ENCODE measurements at places on chromosomes 12 and 14.

GRCh38 chr14:70706177-70706576 is 64.5 kb downstream of the TTC9 start:
- no peak for DNase-seq

DNA sequence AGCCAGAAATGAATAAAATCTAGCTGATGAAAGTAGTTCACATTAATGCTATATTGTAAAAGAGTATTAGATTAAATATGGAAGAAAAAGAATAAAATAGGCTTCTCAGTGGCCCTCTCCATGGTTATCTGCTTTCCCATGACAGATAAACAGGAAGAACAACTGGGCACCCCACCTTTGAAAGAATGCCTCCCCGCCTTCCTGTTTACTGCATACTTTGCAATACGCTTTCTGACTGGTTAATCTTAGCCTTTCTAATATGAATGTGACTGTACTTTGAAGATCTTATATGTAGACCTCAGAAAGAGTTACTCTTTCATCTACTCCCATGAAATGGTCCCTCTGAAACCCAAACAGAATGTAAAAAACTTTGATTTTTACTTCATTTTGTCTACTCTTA is 34.1 kb upstream of the DAAM1 start:
- DNase-seq = no peak

DNA sequence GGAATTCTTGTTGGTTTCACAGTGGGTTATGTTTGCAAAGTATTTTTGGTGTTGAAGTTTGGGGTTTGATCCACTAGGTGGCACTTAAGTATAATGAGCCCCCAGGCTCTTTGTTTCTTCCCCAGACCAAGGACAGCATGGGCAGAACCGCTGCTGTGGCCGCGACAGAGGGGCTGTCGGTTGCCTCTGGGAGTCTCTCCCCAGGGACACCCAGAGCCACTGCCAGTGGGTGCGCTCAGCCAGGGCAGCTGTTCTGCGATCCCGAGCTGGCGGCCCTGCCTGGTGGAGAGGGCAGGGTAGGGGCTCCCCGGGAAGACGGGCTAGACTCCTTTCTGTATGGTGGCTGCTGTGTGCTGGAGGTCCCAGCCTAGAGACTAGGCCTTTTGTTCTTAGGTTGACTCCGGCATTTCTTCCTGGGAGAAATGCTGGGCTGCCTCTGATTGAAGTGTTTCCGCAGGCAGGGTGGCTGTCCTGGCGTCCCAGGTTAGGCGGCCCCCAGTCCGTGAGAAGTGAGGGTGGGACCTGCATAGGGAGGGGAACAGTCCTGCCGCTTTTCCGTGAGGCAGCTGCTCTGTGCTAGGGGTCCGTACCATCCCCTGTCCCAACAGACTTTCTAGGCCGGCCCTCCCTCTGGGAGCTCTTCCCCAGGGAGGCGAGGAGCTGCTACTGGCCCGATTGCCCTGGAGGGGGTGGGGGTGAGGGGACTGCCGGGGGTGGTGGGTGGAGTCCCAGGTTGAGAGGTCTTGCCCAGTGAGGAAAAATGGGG is 253.1 kb upstream of the PELI2 start:
- no peak for DNase-seq

GRCh38 chr12:50922820-50923219 is 29.5 kb upstream of the HIGD1C start:
- no peak for DNase-seq

DNA sequence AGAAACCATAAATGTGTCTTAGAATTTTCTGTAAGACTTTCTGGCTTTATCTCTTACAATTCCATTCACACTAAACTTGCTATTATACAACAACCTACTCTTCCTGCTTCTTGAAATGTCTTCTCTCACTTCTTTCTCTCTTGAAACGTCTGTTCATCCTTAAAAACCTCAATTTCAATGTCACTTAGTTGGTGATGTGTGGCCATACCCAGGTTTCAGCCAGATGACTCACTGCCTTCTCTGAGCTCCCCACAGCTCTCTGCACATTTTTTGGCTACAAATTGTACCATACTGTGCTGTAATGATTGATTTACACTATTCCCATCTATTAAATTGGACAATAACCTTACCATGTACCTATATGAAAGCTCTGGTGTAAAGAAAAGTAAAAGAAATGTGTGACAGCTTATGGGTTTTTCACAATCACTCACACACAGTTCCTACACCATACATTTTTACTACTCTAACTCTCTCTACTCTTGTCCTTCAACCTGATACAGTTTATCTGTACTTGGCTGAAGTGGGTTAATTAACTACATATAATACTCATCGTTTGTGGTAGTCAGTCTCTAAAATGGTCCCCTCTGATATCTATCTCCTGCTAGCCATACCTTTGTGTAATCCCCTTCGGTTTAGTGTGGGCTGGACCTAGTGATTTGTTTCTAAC is 222.1 kb downstream of the NELL2 start:
- no peak for DNase-seq

DNA sequence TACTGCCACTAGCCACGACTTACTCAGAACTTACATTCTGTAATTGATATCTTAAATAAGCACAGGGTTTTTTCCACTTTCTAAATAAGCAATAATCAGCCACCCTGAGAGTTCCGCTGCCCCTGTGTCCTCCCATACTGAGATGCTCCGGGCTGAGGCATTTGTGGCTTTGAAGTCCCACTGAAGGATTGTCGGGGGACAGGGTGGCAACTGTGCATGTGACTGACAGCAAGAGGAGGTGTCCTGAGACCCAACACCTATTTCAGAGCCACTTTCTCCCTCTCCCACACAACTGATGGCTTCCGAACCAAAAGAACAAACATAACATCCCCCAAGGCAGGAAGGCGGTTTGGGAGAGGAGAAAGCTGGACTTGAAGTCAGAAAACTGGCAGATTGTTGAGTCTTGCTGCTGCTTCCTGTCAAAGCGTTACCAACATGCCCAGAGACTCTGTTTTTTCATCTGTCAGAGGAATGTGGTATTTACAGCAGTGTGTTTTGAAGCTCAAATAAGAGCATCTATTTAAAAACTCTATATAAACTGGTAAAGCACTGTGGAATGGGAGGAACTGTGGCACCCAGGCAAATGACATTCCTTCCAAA is 157.9 kb upstream of the FKBP4 start:
- no peak for DNase-seq

GRCh38 chr12:130333341-130333740 is 4.3 kb upstream of the PIWIL1 start:
- no peak for DNase-seq

DNA sequence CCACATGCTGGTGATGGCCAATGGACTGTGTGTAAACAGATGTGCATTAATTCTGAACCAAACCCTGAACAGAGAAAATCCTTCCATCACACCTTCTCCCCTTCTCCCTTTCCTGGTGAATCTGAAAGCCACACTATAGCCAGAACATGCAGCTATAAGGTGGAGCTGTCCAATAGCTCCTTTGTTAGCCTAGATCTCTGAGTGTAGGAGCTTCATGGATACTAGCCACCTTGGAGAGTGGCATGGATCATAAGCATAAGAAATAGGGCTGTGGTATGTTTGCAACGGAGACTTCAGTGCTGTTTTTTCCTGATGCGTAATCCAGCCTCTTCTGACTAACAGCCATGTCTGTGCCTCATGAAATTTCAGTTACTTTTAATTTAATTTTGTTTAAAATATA is 364.5 kb downstream of the BTG1 start:
- no peak for DNase-seq
